ENCODE measurements at places on chromosomes 3 and 15.

GRCh38 chr3:172324611-172325203, 123.5 kb downstream of the GHSR start:
- no peak for DNase-seq

- no peak for DNase-seq
These were observed 74.3 kb downstream of the SIDT1 start for GRCh38 chr3:113606539-113607218.

DNA sequence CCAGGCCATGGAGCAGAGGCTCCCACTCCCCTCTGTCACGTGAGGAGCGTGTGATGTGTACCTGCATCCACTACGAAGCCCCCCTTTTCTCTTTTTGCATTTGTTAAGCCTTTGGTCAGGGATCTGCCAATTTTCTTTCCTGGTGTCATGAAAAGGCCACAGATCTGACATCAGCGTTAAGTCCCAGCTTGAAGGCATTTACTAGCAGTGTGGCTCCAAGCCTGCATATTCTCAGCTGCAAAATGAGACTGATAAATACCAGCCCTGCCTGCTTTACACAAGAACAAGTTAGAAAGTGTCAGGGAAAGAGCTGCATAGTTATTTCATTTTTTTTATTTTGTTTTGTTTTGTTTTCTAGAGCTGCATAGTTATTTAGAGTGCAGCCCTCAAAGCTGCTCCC, 2.3 kb upstream of the ANKRD63 start:
- no peak for DNase-seq

GRCh38 chr15:55475842-55476241, 32.2 kb downstream of the DNAAF4 start:
- no peak for DNase-seq

DNA sequence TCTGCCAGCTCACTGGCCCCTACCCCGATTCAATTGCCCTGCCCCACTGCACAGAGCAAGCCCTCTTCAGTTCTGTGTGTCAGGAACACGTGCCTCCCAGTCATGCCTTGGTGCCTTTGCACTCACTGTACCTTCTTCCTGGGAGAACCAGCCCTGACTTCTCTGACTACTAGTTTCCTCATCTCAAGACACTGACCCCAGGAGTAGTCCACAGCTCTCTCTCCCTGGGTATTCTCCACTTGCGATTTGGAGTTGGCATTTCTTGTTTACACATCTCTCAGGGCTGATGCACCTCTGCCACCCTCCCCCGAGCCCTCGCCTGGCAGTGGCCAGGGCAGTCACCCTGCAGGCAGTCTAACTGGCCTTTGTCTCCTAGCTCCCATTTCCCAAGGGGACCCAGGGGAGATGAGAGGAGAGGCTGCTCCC, 5.7 kb downstream of the CISH start:
- no peak for DNase-seq

DNA sequence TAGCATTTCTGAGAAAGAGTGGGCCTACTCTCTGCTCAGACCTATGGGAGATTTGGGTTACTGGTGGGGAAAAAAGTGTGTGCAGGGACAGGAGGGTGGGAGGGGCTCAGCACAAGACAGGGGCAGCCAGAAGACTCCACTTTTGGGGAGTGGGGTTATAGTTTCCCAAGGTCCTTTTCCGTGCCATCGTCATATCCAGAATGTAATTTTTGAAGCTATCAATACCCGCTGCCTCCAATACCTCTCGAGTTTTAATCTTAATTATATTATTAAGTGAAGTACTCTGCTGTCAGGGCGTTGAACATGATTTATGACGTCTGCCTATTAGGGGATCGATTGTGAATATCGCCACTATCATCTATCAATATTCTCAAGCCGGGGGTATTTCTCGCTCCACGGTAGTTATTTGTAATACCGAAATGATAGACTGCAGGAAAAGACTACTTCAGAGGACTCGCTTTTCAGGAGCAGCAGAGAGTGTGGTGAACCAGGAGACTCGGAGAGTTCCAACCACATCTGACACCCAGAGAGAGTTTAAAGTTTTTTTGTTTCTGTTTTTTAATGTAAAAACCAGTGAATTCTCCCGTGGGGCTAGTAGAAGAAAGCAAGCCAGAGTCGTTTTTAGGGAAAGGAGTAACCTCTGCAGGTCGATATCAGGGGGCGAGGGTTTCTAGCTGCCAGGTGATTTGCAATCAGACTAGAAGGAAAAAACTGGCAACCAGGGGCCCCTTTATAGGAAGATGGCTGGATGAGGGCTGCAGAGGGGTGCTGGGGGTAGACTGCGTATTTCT, 20.6 kb downstream of the NR2F2 start:
- no peak for DNase-seq

Data from AG08396 (cell line).